OCI-LY7 (cell line): ENCODE measurements at places on chromosomes 16 and 17.

GRCh38 chr17:43900858-43901754 lies 6.2 kb downstream of the MPP2 start:
- DNase-seq, result no peak

DNA sequence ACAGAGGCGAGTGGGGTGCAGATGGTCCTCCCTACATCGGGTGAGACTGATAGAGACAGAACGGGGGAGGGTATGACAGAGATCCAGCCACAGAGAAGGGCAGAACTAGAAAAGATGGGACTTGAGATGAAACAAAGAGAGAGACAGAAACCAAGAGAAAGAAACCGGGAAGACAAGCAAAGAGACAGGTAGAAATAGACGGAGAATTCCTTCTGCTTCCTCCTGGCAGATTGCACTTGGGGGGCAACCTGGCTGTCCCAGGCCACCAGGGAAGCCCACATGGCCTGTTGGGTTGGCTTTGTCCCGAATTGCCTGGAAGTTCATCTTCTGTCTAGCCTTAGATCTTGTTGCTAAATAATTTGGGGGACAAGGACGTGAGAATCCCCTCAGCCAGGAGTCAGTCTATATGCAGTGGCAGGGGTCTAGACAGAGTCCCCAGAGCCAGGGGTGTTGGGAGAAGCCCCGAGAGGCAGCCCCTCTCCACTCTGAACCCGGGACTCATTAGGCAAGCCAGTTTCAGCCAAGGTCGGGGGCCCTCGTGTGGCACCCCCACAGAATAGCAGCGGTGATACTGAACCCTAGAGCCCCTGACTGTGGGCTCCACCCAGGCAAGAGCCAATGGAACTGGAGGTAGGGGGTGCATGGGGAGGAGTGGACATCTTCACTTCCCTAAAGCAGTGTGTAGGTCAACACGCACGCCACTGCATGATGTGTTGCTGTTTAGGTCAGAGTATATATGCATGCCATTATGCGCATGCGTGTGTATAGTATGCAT lies 627 bp upstream of the TSPOAP1 start:
- peak; percentile 92 for DNase-seq

DNA sequence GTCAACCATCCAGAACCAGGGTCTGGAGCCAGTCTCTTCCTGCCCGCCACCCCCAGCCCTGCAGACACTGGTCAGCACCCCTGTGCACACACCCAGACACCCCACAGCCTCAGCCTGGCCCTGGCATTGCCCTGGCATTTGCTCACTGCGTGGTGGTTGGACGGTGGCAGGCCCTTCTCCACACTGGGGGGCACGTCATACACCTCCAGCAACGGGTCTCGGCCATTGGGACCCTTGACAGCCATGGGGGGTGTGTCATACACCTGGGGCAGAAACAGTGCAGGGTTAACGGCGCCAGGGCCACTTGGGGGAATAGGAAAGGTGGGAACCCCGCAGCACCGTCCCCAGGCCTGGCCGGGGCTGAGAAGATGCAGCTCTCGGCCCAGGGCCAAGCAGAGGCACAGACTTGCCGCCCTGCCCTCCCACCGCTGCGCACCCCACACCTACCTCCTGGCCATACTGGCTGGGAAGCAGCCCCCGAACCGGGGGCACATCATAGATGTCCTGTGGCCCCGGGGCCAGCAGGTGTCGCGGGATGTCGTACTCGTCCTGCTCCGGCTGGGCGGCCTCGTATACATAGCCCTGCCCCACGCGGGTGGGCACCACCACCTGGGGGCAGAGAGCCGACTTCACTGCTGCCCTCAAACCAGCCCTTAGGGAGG lies 14.6 kb downstream of the BCAR1 start:
- DNase-seq, result no peak

GRCh38 chr16:8924214-8924613 lies 39.5 kb downstream of the USP7 start:
- DNase-seq, result no peak
